ENCODE measurements at places on chromosomes 3 and 15.

- peak; percentile 46 for DNase-seq
Observed at GRCh38 chr15:76809412-76810103, 95.6 kb downstream of the SCAPER start.

- DNase-seq: no peak
Observed at GRCh38 chr3:195914648-195915473, 6.5 kb upstream of the TNK2 start.

- peak; percentile 67 for DNase-seq
Observed at GRCh38 chr3:129592381-129593131, 13.9 kb downstream of the PLXND1 start.

GRCh38 chr3:182925330-182925943 lies 54.9 kb downstream of the DCUN1D1 start:
- peak; percentile 93 for DNase-seq

- DNase-seq: no peak
Observed at GRCh38 chr3:67866571-67866970, 212.2 kb upstream of the SUCLG2 start.

- DNase-seq: no peak
Observed at GRCh38 chr15:40879609-40880008, 5.6 kb upstream of the RHOV start.

- DNase-seq: peak; percentile 43
Observed at GRCh38 chr3:12198301-12198700, 39.6 kb upstream of the TIMP4 start.

- no peak for DNase-seq
Observed at GRCh38 chr3:158771577-158771976, 30.3 kb upstream of the MFSD1 start.

DNA sequence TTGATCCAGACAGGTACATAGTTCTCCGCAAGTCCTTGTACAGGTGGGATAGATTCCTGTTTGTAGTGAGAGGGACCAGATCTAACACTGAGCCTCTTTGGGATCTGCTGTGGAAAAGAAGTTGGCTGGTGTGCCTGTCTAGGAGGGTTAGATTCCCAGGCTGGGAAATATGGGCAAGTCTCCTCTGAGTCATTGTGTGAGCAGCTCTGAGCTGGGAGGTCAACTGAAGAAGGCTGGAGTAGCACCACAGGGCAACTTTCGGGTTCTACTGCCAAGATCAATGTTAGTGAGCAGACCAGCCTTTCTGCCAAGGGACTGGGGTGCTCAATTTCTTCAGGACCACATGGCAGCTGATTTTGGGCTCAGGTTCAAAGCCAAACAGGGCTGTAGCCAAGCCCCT lies 33.4 kb downstream of the CLDN1 start:
- DNase-seq: no peak

GRCh38 chr3:109853077-109853731 lies 515.9 kb upstream of the DPPA4 start:
- no peak for DNase-seq

GRCh38 chr15:77083381-77084160 lies 12.7 kb upstream of the TSPAN3 start:
- DNase-seq: peak; percentile 41

DNA sequence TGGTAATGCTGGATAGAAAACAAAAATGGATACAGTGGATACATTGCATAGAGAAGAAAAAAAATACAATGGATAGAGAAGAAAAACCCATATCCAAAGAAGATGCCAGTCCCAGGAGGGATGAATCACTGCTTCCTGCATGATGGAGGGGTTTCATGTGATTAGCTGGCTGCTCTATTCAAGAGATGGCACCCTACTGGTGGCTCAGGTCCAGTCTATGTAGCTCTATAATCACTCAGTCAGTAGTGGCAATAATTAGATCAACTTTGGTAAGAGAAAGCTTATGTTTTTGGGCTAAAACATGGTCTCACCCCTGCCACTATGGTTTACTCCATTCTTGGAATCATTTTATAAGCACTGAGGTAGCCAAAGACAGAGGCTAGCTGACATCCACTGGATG lies 33.7 kb upstream of the NOX5 start:
- no peak for DNase-seq

GRCh38 chr3:124557-125179 lies 71.9 kb upstream of the CHL1 start:
- DNase-seq: peak; percentile 69

DNA sequence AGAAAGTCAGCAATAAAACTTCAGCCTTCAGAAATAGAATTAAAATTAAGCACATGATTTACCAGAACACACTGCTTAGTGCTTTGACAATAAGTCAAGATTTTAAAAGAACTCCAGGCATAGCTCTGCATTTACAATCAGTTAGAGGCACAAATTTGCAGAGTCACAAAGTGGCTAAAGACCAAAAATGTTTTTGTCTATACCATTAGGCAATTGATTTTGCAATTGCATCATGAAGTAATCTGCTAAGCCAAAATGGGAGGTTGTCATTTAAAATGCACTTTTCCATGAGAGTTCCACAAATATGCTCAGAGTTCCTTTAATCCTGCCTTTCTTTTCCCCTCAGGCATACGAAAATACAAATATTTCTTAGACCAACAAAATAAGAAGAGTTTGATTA lies 10.1 kb upstream of the DCP1A start:
- peak; percentile 45 for DNase-seq

DNA sequence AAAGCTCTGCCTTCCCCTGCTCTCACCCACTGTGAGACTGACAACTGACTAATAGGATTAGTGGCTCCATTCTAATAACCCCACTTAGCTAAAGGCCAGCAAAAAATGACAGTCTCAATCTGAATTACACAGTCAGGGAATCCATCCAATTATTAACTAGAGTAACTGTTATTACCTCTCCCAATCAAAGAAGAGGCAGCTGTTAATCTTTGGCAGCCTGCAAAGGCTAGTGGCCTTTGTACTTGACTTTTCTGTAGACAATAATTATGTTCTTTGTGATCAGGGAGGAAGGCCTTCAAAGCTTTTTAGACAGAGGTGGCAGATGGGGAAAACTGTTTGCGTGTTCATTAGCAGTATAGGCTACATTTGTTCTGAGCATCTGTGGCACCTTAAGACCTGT lies 177.7 kb downstream of the ISL2 start:
- DNase-seq: no peak

DNA sequence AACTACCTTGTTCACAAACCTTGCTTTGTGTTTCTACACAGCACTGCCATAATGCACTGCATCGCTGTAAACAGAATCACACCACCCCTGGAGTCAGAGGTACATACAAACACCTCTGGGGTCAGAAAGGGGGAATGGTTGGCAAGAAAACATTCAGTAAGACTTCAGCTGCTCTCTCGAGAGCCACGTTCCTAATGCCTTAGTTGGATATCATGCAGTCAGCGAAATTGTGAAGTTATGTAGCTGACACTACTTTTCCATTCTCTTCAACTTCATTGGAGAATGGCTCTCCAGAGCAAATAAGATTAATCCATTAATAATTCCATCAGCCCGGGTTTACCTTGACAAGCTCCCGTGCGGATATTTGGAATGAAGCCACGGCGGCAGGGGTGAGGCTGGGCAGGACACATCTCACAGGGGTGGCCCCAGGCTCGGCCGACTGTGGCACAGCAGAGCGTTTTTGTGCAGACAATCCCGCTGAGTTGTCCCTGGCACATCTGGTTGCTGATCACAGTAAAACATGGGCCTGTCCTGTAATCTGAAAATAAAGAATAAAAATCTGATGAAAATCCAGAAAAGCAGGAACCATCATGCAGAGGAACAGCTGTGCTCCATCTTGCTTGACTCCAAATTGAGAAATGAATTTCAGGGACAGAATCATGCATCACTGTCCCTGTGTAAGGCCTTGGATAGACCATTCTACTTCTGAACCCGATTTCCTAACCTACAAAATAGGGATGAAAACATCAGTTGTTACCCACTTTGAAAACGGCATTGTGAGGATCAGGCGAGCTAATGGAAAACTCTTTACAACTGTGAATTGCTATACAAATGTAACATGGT lies 108.0 kb downstream of the FBN1 start:
- DNase-seq: no peak

DNA sequence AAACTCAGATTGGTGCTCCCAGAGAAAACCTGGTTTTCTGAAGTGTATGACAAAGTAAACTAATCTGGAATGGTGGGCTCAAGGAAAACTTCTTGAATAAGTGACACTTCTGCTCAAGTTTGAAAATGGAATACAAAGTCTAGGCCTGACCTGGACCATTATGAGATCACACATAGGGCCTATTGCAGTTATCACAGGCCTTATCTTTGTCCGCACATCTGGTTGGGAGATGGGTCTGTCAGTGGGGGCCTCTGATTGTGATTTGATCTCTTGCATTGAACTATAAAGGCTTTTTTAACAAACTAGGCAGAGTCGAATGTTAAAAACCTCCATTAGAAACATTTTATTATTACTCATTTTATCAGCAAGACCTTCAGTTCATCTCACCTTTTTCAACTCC lies 405.6 kb downstream of the PTPRG start:
- no peak for DNase-seq

- DNase-seq: peak; percentile 7
Observed at GRCh38 chr3:168088106-168088720, 7.5 kb downstream of the GOLIM4 start.

GRCh38 chr3:168613151-168613550 lies 517.4 kb upstream of the GOLIM4 start:
- no peak for DNase-seq

- no peak for DNase-seq
Observed at GRCh38 chr15:77723756-77724155, 91.0 kb upstream of the LINGO1 start.
